Stimulated activated CD8-positive, alpha-beta memory T cell treated with anti-CD3 and anti-CD28 coated beads, Interleukin-12 subunit alpha, Interleukin-12 subunit beta, amount 100 ng/mL, for 4 hours (primary cell): ENCODE measurements at places on chromosomes 4 and X.

DNA sequence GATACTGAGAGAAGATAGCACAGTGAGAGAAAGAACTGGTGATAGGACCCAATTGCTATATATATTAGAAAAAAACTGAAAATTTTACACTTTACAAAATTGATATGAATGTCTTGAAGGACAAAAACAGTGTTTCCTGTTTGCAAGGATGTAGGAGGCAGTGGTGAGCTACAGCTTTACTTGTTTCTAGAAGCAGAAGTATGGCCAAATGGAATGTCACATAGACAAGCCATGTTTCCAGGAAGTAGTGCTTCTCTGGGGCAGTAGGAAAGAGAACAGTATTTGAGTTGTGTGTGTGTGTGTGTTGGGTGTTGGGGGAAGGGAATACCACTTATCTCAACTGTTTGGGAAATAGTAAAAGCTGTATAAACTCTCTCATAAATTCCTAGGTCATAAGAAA is 60.9 kb upstream of the IBSP start:
- no peak for DNase-seq

DNA sequence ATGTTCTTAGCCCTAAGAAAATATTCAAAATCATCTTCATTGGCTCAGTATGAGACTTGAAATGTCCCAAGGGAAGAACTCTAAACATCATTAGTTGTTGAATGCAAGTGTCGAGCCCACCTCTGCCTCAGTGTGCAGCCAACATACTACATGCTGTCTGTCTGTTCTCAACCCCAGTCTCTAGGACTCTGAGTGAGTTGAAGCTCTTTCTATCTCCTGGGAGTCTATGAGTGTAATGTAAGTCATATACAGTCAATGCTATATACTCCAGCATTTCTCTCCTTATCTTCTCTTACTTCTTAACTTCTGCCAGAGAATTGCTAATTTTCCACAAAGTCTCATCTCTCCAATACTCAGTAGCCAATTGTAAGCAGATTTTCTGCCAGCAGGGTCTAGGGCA is 61.3 kb downstream of the SPATA18 start:
- no peak for DNase-seq

- DNase-seq = no peak
Measured at GRCh38 chr4:179750374-179750773, 2308.1 kb upstream of the AGA start.

- no peak for DNase-seq
Measured at GRCh38 chr4:168643111-168643795, 146.4 kb downstream of the PALLD start.

DNA sequence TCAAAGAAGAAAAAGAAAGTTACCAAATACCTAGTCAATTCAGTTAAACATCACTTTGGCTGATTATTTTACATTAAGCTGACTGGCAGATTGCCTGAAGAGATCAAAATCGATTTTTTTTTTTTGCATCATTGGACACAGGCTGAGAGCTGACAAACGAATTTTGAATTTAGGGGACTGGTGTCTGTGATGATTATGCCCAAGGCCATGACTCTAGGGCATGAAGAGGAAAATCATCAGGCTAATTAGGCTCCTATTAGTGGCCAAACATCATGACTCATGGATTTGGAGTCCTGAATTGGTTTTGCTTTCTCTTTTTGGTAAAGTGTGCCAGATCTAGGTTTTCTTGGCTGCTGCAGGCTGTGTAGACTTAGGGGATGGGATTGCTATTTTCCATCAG is 829.3 kb upstream of the LCORL start:
- DNase-seq = no peak

GRCh38 chr4:104966349-104967033 is 180.2 kb upstream of the TET2 start:
- DNase-seq = no peak

GRCh38 chrX:50818986-50819385 is 5.0 kb upstream of the SHROOM4 start:
- DNase-seq = no peak

- no peak for DNase-seq
Measured at GRCh38 chr4:182307746-182308145, 64.5 kb downstream of the TENM3 start.

GRCh38 chr4:138740816-138741745 is 274.5 kb upstream of the NOCT start:
- DNase-seq = no peak

DNA sequence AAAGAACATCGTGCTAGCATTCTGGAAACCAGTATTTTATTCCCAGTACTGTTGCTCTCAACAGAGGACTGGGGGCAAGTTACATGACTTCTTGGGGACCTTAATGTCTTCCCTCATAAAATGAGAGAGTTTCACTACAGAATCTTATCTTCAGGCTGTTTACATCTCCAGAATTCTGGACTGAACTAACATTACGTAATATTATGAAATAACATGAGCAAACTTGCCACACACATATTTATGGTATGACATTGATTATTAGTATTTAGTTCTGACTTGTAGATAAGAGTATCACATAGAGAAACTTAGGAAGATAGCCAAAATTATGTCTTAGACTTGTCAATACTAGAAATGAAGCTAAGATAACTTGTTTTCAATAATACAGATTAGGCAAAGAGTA is 68.0 kb downstream of the NFKB1 start:
- no peak for DNase-seq

DNA sequence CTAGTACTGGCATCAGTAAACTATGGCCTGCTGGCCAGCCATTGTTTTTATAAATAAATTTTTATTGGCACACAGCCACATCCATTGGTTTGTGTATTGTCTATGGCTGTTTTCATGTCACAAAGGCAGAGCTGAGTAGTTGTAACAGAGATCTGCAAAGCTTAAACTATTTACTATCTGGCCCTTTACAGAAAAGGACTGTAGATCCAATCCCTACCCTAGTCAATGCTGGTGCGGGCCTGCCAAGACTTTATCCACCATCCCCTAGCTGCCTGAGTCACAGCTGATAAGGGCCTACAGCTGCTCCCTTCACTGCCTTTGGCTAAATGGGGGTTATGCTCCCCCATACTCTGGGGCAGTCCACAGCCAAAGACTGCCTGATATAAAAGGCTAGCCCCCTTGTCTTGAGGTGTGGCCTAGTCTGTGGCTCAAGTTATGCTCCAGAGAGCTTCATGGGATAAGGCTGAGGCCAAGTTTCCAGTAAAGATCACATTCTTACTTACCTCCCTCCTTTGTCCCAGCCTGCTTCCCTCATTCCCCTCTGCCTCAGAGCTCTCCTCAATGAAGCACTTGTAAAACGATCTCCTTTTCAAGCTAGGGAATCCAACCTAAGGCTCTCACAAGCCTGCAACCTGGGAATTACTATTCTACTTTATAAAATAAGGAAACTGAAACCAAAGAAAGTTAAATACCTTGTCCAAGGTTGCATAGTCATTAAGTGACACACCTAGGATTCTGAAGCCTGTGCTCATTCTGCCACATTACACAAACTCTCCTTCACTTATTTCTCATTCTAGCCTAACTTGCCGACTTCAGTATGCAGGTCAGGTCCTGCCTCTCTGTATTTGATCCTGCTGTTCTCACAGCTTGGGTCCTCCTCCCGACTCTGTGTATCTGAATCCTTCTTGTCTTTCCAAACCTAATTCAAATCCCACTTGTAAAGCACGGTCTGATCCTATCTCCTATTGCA is 20.7 kb downstream of the ACE2 start:
- no peak for DNase-seq

GRCh38 chr4:179692222-179692621 is 2250.0 kb upstream of the AGA start:
- DNase-seq = no peak

GRCh38 chr4:86554646-86555045 is 39.5 kb upstream of the PTPN13 start:
- no peak for DNase-seq

GRCh38 chr4:169024762-169025161 is 14.7 kb upstream of the CBR4 start:
- DNase-seq = no peak

GRCh38 chr4:157992038-157992705 is 180.7 kb downstream of the GASK1B start:
- DNase-seq = no peak

DNA sequence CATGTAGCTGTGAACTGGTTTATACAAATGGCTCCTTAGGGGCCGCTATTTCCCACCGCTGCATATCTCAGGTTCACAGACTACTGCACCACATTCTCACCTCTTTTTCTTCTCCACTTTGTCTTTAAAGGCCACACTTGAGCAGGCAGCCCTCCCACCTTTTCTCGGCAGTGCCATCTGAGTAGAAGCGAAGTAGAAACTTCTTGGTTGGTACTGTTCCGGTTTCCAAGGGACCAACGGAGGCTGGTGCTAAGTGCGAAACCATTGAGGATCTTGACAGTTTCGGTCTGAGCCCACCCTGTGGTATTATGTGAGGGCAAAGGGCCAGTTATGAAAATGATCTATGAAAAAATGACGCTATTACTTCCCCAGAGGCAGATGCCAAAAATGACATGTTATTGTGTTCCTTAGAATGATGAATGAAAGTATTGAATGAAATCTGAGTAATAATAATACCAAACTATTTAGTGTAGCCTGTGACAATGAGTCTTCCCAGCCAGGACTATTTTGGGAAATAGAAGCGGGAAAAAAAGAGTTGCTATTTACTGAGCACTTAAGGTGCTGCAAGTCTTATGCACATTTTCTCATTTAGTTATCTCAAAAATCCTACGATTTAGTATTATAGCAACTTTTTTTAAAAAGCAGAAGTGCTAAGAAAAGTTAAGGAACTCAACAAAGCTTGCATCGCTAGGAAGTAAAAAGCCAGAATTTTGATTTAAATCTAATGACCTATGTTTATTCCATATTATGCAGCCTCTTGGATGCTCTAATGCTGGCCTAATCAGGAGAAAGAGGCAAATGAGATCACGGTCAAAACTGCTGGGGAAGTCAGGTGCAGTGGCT is 29.6 kb upstream of the CHRNA9 start:
- no peak for DNase-seq

DNA sequence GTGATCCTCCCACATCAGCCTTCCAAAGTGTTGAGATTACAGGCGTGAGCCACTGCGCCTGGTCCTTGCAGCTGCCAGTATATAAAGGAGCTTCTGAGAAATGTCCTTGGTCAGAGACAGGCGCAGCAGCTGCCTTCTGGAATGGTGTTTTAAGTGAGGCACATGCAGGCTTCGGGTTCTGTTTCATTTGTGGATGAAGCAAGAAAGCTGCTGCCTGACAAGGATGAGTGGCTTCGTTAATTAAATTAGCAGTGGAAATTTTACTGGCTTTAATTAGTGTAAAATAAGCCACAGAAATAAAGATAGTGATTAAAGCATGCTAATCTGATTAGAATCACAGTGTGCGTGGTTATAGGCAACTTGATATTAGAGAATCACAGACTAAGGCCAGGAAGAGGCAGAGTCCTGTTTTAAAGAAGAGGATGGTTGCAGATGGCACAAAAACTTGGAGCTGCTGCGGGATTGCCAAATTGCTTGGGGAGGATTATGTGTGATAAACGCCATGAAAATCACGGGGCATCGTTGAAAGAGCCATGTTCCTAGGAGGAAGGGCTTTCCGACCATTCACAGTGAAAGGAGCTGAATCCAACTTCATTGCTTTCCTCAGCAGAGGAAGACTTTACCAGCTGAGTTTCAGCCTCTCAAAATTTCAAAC is 348.4 kb upstream of the FAT1 start:
- DNase-seq = no peak

DNA sequence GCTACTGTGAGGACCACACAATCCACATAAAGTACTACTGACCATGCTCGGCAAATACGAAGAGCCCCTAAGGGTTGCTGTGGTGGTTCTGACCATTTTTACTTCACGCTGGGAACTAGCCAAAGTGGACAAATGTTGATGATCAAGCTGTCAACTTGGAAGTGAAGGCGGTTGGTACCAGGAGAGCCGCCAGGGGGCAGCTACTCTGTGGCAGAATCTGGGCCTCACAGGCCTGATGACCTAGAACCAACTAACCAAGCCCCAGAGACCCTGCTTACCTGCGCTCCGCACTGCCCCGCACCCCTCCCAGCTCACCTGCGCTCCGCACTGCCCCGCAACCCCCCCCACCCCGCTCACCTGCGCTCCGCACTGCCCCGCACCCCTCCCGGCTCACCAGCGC is 5.6 kb downstream of the GAK start:
- no peak for DNase-seq

- no peak for DNase-seq
Measured at GRCh38 chr4:186958726-186959350, 235.2 kb upstream of the FAT1 start.

DNA sequence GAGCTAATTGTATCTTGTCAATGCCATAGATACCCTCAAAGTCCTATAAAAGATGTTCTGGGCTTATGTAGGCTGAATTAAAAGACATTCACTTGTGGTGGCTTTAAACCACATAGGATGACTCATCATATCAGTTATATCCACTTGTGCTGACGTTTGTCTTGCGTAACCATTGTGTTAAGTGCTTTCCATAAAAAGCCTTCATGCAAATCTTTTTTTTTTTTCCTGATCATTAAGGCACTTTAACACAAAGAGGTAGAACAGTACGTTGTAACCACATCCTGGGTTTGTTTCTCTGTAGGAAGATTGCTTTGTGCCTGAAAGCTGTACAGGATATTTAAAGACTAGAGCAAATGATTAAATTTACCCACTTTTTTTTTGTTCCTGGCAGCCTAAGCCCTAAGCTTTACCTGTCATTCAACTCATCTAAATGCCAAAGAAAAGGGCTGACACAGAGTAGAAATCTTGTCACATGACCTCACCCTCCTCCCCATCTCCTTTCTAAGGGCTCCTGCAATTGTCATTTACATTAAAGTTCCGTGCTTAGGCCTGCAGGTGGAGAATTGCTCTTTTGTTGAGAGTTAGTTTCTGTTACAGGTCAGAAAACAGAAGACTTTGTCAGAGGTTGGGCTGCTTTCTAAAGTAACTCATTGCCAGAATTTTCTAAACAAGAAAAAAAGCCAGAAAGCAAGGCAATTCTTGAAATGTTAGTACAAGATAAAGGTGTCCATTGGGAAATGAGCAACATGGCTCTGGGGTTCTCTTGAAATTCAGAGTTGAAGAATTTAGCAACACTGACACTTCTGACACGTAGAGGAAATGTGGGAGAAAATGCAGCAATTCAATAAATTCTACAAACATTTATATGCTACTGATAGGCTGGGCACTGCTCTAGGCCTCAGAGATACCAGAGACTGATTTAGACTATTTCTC is 555.6 kb downstream of the PPARGC1A start:
- DNase-seq = no peak

- DNase-seq = no peak
Measured at GRCh38 chr4:41129128-41129754, 85.1 kb downstream of the APBB2 start.
